ENCODE measurements at places on chromosomes 11 and 22.

GRCh38 chr22:29810216-29810615 lies 27.9 kb downstream of the ASCC2 start:
- no peak for DNase-seq

DNA sequence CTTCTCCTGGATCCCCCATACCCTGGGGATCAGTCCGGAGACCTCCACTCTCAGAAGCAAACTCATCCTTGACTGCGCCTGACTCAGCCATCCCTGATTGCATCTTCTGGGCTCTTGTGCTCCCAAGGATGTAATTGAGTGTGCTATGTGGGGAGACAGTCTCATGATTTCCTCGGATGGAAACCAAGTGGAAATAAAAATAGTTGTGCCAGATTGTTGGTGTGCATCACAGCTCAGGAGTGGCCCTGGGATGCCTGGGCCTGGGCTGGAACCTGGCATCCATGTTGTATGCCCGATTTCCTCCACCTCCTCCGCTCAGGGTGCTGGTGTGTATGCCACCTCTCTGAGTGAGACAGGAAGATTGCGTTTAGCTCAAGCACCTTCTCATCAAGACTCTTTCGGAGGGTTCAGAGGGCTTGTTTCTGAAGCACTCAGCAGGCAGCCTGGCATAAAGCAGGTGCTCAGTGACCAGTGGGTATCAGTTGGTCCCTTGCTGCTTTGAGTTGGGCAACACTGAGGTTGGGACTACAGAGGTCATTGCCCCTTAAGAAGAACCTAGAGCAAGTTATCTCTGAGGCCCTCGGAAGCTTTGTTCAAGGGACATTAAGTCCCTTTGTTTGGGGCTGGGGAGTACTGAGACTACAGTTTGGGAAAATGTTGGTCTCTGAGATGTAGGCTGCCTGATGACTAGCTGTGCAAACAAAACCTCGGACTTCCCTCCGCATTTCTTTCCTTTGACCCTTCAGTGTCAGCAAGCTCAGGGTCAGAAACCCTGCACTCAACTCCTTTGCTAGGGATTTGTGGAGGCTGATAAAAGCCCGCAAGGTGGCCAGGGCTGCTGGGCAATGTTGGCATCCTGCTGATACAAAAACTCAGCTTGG lies 24.8 kb upstream of the MICAL2 start:
- DNase-seq, result no peak

DNA sequence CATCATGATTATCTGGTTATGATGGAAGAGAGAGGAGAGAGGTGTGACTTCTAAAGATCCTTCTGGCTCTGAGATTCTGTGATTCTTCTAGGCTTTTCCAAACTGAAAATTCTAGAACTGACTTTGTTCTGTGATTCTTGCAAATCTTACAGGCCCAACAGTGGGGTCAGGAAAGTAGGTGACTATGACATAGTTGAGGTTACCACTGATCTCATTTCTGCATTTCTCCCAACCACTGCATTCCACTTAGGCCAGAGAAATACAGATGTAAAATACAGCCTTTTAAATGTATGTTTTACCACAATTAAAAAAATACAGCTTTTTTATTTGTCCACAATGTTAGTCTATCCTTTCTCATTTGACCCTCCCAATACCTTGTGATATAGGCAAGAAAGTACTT lies 83.7 kb downstream of the STIM1 start:
- no peak for DNase-seq

- DNase-seq, result no peak
Observed at GRCh38 chr22:46471901-46472721, 65.3 kb downstream of the CELSR1 start.

DNA sequence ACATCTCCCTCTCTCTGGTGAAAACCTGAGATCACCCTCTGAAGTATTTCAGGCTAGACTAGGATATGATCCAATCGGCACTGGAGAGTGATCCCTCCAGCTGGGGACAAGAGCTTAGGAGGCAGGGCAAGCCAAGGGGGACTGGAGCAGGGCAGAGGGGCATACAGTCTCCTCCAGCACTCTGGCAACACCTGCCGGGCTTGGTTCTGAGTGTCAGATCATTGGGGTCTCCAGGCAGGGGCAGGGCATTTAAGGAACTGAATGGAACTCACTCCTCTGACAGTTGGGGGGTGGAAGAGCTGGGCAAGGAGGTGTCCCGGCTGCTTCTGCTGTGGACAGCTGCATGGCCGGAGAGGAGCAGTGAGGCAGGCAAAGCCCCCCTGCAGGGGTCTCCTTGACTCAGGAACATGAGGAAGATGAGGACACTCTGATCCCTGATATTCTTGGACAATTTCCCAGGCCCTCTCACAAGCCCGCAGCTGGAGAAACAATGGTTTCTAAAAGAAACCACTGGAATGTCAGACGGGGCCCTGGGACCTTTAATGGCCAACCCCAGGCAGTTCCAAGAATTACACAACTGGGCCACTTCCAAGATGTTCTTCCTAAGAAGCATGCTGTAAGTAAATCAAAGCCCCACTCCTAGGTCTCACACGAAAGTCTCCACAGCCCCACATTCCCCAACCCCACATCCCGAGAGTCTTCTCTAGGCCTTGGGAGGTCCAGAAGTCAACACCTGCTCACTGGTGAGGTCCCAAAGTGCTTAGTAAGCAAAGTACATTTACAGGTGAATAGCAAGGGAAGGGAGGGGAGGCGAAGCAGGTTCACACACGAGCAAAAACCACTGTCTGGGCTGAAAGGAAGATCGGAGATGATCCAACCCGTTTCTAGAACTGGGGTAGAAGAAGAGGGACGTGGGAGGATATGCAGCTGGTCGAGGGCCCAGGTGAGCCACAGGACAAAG lies 1.2 kb upstream of the CCDC86 start:
- DNase-seq, result no peak

DNA sequence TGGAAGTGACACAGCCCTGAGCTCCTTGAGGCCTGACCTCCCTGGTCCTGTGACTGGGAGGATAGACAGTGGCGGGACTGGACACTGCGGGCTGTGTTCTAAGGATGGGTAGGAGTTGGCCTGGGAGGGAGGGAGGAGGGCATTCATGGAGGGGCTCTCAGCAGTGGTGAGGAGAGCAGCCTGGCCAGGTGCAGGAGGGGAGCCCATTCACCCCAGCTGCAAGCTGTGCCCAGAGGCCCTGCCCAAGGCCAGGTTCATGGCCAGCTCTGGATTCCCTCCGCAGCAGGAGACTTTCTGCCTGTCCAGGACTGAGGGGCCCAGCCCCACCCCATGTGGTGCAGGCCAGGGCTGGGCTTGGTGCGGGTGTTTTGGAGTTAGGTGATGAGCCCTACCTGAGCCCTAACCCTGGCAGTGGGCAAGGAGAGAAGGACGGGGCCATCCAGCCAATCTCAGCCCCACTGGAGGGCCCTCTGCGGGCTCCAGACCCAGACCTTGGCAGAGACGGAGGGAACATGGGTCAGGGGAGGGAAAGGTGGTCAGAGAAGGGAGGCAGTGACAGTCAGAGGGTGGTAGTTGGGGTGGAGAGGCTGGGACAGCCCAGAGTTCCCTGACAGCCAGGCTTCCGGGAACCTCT lies 26.8 kb downstream of the CACNA1I start:
- no peak for DNase-seq

DNA sequence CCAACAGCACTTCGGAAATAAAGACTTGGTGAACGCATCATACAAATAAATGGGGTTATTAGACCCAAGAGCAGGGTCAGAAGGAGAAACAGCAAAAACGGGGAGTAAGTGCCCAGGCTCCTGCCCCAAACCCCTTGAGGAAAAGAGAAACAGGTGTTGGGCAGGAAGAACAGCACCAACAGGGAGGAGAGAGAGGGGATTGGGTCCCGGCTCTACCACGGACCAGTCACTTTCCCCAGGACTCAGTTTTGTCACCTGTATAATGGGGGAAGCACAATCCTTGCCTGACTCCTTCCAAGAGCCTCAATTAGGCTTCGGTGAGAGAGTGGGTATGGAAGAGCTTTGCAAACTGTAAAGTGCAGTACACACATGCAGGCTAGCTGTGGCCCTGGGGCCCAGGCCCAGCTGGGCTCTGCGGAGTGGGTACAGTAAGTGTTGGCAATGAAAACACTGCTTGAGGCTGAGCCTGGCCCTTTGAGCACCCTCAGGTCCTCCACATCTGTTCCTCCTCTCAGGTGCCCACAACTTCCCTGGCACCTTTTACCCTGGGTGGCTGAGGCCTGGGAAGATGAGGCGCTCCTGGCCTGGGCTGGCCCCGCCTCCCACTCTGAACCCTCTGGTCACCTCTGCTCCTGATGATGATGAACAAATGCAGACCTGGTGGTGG lies 8.9 kb downstream of the SLC29A2 start:
- DNase-seq, result no peak

DNA sequence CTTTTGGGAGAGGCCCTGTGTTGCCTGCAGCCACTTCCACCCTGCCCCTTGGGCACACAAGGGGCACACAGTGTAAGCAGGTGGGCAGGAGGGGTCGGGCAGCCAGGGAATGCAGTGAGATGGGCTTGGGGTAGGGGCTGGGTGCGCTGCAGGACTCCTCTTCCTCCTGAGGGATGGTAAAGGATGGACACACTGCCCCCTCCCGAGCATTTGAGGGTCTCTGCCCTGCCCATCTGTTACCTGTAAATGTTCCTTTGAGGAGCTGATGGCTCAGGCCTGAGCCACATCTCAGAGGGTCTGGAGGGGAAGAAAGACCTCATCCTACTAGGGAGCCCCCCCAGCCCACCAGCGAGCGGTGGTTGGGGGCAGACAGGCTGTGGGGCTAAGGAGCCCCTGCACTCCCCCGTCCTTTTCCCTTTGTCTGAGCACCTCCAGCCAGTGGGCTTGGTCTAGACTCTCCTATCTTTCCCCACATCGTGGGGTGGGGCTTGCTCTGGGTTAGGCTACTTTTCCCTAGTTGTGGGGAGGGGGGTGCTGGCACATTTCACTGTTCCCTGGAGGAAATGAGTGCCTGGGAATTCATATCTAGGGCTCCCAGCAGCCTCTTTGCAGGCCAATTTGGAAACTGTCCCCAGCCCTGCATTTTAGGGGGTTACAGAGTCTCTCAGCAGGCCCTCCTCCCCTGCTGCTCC lies 1.7 kb upstream of the TSSC4 start:
- no peak for DNase-seq

GRCh38 chr11:35953081-35953760 lies 9.4 kb downstream of the LDLRAD3 start:
- no peak for DNase-seq

GRCh38 chr22:50002791-50003190 lies 9.8 kb downstream of the IL17REL start:
- DNase-seq, result no peak

DNA sequence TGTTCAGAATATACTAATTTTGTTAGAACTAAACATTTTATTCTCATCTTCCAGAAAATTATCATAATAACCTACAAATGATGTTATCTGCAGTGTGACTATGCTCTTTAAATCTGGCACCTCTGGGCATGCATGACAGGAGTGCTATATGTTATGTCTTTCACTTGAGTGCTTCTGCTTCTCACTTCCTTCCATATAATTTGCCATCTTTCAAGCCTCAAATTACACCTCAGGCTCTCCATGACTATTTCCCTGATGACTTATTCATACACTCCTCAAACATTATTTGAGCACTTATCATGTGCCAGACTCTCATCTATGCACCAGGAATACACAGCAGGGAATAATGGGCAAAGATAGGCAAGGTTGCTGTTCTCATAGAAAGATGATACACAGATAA lies 219.3 kb upstream of the POU2AF2 start:
- DNase-seq, result no peak

DNA sequence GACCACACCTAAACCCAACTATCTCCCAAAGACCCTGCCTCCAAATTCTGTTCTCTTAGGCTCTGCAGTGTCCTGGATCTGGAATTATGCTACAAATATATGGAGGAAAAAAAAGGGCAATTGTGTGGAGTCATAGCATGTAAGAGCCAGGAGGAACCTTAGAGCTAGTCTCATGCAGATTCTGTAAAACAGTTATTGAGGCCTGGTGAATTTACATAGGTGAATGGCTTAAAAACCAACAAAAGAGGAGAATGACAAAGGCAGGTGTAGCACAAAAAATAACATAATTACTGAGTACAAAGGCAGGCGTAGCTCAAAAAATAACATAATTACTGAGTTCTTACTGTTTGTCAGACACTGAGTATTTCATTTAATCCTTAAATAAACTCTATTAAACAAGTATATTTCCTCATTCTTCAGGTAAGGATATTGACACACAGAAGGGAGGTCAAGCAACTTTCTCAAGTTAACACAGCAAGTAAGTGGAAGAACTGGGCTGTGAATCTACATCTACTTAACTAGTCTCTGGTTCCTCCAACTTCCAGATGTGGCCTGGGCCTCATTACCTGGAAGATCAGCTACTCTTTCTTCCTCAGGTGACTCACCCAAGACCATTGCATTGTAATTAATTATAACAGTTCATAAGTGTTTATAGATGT lies 938.9 kb upstream of the TENM4 start:
- no peak for DNase-seq

Measured in activated T-cell treated with anti-CD3 and anti-CD28 coated beads for 48 hours (primary cell).